ENCODE measurements at places on chromosomes 3 and 15.

GRCh38 chr3:196563721-196564225 lies 4.6 kb downstream of the WDR53 start:
- no peak for DNase-seq

- no peak for DNase-seq
Observed at GRCh38 chr3:48034000-48034516, 17.8 kb upstream of the MAP4 start.

DNA sequence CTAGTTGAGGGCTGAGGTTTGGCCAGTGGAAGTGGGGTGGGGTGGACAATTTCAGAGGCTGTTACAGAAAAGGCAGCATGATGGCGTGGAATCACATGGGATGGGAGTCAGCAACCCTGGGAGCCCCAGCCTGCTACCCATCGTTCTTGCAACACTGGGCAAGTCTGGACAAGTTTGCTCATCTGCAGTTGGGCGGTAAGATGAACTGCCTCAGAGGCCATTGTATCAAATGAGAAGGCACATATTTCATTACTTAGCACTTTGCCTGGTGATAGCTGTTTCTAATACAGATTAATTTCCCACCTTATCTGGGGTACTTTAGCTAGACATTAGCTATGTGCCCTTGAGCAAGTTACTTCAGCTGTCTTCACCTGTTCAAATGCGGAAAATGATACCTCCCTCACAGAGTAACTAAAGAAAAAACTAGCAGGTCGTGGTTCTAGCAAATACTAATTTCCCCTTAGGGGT lies 248.9 kb downstream of the THSD4 start:
- no peak for DNase-seq

DNA sequence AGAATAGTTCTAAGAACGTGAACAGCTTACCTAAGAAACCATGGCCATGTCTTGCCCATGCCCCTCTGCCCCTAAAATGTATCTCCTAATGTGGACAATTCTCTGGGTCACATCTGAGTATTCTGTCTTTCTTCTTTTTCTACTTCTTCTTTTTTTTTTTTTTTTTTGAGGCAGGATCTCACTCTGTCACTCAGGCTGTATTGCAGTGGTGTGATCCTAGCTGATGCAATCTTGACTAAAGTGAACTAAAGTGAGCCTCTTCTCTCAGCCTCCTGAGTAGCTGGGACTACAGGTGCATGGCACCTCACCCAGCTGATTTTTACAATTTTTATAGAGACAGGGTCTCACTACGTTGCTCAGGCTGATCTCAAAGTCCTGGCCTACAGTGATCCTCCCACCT lies 204.8 kb upstream of the ZPLD1 start:
- no peak for DNase-seq

GRCh38 chr3:56629451-56629850 lies 53.6 kb downstream of the TASOR start:
- no peak for DNase-seq

DNA sequence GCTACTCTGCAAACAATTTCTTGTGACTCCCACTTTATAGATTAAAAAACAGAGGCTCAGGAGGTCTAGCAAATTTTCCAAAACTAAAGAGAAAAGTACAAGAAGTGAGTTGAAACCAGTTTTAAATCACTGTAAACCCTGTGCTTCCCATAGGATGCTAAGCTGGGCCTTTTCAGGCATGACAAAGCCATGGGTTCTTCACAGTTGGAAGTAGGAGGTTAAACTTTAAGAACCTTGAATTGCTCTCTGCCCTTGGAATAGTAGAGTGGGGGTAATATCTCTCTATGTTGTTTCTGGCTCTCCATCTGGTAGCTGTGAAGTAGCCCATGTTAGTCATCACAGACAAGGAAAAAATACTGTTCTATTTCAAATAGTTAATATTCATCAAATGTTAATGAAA lies 193.6 kb upstream of the SATB1 start:
- DNase-seq, result no peak

DNA sequence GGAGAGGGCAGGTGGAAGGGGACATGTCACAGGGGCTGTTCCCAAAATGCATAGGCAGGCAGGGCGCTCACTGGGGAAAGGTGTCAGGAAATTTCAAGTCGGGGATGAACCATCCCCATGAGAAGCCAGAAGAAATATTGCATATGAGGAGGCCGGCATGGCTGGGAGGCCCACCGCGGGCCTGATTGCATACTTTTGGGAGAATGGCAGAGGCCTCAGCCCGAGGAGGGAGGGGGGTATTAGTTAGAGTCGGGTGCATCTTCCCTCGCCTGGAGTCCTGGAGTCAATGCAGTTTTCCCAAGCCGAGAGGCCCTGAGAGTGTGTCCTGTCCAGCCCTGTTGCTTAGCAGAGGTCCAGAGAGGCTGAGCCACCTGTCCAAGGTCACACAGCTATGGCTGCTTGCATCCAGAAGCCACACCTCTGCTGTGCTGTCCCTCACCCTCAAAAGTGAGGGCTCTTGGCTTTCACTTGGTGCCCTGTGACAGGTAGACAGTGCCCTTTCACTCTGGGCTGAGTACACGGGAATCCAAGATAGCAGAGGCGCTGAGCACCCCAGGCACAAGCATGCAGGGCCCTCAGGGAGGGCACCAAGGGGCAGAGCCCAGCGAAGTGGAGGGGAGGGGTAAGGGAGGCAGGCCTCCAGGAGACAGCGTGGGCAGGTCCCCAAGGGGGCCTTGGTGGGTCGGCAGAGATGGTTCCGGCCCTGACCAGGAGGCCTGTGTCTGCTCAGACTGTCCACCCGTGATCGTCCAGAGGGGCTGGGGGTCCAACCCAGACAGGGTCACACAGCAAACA lies 48.5 kb downstream of the GRIP2 start:
- no peak for DNase-seq

DNA sequence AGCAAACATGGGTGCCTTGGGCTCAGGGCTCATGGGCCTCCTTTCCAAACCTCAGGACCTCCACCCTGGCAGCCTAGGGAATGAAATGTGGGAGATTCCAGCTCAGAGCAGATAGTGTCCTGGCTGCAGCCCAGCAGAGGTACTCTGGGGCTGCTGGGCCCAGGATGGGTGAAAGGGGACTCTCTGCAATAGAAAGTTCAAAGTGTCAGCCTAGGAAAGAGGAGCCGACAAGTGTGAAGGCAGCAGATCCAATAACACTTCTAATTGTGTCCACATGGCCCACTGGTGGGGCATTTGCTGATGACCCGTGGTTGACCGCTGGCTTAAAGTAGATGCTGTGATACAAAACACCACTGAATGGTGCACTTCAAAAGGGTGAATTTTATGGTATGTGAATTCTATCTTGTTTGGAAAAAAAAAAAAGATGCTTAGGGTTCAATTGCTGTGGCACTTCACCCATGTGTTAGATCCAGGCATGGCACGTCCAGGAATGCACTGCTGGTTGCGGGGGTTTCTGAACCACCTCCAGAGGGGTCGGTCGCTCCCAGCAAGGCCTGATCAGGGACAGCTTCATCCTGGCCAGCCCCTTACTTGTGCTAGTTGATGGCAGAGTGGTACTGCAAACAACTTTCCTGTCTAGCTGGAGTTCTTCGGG lies 20.9 kb downstream of the AMOTL2 start:
- no peak for DNase-seq

GRCh38 chr3:18223571-18223970 lies 201.6 kb downstream of the SATB1 start:
- DNase-seq, result no peak

DNA sequence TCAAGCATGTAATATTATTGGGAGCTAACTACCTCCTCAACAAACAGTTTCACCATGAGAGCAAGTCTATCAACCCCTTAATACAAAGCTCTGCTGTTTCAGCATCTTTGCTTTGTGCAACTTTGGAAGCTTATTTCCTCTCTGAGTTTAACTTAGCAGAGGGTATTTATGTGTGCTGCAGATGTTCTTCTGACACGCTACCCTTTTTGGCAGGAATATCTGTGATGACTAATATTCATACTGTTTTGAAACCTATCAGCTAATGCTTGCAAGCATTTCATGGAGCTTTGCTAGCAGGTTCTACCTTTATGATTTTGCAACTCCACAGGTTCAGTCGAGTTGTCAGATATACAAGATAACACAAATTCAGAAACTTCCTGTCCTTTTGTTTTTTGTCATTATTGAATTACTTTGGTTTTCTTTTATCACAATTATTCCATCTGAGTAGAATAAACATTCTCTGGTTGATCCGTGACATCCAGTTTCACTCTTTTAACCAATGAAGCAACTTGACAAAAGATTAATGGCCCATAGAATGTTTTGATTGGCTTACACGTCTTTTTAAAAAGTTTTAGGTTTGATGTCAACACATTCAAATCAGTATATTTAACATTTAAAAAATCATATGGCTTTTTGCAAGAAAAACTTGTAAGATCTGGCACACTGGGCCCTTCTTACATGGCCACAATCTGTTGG lies 1.7 kb upstream of the SLC9A9 start:
- no peak for DNase-seq

- no peak for DNase-seq
Observed at GRCh38 chr15:95291898-95292472, 1038.5 kb upstream of the NR2F2 start.

DNA sequence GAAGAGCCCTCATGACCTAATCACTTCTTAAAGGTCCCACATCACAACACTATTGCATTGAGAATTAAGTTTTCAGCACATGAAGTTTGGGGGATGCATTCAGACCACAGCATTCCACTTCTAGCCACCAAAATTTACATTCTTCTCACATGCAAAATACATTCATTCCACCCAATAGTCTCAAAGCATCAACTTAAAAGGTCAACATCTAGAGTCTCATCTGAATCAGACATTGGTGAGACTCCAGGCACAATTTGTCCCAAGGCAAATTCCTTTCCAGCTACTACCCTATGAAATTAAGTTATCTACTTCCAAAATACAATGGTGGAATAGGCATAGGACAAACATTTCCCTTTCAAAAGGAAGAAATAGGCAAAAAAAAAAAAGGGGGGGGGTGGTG lies 64.9 kb downstream of the PLSCR2 start:
- DNase-seq, result no peak
